ENCODE measurements at places on chromosomes 4 and X.

DNA sequence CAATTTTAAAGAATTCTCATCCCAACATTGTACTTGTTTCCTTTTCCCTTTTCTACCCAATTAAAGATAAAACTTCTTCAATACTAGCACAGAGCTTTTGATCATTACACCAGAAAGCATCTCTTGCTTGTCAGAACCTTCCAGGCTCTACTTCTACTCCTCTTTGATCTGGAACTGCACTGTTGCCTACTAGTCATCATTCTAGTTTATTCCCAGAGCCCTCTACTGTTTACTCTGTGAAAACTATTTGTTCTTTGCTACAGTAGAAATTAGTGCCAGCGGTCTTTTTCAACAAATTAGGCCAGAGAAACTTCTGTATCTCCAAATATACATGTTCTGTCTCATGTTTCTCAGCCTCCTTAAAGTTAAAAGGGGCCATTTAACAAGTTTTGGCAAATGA lies 46.8 kb upstream of the TMPRSS11F start:
- no peak for DNase-seq

- no peak for DNase-seq
Measured at GRCh38 chrX:106954041-106954440, 33.8 kb downstream of the CLDN2 start.

DNA sequence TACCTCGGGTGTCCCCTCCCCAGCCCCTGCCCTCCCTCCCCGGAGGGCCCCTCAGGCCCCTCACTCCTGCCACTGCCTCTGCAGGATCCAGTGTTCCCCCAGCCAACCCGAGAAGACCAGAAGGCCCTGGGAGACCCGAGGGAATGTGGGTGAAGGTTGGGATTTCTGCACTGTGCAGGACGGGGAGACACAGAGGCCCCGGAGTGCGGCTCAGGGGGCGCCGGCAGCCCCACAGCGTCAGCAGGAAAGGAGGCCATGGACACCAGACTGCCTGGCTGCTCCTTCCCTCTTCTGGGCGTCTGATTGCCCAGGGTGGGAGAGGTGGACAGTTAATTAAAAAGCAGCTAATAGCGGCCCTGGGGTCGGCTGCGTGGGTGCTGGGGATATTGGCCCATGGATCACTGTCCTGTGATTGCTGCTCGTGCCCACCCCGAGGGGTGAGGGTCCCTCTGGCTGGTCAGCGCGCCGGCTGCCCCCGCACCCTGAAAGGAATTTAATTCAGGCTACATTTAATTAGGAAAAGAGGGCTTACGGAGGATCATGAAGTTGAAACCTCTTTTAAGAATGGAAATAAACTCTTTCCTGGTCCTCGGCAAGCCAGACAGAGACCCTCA lies 57.8 kb upstream of the NKX1-1 start:
- no peak for DNase-seq

DNA sequence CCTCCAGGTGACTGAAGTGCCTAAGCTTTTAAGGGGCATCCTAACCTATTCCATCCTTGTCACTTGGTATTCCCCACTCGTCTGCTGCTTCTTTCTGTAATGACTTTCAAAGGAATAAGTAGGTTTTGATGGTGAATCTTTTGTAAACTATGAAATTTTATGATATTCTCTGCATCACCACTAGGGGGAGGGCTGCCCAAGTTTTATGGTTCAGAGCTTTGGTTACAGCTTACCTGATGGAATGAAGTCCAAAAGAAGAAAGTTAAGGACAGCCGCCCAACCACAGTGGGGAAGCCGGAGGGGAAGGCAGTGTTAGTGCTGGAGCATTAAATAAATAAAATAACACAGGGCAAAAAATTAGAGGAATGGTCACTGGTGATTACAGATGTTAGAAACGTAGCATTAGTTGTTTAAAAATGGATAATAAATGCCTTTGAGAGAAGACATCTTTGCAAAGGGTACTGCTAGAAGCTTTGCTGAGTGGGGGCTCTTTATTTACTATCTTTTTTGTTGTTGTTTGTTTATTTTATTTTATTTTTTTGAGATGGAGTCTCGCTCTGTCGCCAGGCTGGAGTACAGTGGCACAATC lies 204.9 kb downstream of the GBA3 start:
- DNase-seq: no peak

DNA sequence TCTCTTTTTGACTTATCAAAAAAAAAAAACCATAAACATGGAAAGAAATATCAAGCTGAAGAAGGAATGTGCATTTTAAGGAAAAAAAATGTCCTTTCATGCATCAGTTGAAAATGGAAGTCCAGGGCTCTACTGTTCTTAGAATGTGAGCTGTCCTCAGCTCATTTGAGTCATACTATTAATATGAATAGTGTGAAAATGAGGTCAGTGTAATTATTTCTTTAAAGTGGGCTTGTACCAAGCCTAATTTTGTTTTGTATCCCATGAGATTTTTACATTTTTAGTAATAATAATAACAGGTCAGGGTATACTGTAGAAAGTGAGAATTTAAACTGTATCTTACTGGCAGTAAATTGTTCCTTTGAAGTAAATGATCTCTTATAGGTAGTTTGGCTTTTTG lies 148.5 kb downstream of the NAA11 start:
- DNase-seq: no peak

DNA sequence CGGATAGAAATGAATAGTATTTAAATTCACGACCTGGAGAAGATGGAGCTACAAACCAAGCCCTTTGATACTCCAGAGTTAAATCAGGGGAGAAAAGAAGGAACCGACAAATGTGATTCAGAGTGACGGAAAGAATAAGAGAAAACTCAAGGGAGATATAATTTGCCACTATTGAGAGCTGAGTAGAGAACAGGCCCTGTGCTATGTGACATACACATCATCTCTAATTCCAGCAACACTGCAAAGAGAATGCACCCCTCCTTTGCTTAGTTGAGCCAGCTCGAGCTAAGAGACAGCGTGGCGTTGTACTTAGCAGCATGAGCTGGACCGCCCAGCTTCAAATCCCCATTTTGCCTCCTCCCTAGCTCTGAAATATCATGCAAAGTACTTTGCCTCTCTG lies 266.4 kb upstream of the TENM3 start:
- no peak for DNase-seq

GRCh38 chr4:172666711-172667368 lies 501.8 kb upstream of the GALNT7 start:
- DNase-seq: no peak

- DNase-seq: no peak
Measured at GRCh38 chrX:141164406-141164805, 12.5 kb downstream of the LDOC1 start.

GRCh38 chr4:184343502-184344177 lies 126.0 kb upstream of the ENPP6 start:
- peak; percentile 61 for DNase-seq

DNA sequence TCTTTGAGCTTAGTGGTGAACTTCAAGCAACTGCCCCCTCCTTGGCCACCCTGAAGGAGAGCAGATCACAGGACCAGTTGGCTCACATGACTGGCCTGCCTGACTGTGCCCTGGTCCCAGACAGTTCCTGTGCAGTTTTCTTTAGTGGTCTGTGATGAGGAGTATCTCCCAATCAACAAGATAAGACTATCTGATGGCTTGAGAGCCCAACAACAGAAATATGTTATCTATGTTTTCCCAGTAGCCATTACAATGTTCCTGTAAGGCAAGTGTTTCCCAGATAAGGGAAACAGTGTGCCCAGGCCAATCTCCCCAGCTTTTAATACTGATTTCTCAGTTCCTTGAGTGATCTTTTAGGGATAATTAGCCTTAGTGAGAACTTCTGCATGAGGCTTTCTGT lies 14.2 kb upstream of the TIMM8A start:
- no peak for DNase-seq
